Smooth muscle cell of the brain vasculature (primary cell): ENCODE measurements at places on chromosomes 6 and 20.

DNA sequence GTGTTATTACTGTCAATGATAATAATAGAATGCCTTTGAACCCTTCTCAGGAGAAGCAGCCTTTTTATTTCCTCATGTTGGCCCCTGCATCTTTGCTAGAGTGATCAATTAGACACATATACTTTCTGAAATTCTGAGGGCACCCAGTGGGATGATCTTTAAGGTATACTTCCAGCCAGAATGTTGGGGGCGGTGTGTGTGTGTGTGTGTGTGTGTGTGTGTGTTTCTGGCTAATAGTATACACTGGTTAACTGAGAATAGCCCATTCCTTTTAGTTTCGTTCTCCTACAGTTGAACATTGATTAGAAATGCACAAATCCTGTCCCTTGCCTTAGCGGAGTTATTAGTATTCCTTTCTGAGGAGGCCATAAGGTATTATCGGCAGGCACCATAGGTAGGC lies 41.7 kb upstream of the CCDC167 start:
- DNase-seq, result no peak

DNA sequence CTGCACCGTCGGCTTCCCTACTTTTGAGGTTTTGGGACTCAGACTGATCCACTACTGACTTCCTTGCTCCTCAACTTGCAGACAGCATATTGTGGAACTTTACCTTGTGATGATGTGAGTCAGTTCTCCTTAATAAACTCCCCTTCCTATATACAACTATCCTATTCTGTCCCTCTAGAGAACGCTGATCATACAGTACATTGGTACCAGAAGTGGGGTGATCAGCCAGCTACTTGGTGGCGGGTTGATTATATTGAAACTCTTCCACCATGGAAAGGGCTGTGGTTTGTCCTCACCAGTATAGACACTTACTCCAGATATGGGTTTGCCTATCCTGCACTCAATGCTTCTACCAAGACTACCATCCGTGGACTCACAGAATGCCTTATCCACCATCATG lies 7.6 kb upstream of the TAF4 start:
- no peak for DNase-seq

DNA sequence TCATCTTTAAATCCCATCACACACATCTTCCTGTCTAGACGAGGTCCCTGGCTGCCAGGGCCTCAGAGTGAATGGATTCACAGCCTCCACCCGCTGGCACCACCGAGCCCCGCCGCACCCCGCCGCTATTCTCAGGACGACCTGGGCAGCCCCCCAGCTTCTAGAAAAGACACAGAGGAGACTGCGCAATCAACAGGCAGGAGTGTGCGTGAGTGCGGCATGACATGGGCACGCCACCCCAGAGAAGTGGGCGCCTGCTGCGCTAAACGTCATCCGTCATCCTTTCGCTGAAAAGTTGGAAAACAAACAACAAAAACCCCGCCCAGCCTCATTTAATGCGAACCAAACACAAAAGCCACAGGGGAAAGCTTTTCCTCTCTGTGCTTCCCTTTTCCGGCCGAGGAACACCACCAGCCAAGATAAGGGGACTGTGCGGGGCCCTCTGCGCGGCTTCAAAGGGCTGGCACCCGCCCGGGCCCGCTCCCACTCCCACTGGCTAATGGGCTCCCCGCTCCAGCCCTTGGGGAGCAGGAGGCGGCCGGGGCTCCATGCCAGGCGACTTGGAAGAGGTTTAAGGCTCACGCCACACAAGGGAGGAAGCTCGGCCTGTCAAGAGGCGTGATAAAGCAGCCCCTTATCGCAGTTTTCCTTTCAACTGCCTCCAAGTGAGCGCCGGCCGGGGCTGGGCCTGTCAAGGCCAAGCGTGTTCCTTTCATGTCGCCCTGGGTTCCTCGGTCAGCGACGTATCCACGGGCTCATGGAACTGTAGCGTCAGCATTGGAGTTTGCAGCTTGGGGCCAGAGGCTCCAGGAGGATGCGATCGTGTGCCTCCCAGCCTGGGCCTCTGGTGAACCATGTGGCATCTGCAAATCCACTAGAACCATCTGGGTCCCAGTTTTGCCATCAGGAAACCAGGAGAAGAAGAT lies 50.1 kb downstream of the NFATC2 start:
- DNase-seq, result no peak

DNA sequence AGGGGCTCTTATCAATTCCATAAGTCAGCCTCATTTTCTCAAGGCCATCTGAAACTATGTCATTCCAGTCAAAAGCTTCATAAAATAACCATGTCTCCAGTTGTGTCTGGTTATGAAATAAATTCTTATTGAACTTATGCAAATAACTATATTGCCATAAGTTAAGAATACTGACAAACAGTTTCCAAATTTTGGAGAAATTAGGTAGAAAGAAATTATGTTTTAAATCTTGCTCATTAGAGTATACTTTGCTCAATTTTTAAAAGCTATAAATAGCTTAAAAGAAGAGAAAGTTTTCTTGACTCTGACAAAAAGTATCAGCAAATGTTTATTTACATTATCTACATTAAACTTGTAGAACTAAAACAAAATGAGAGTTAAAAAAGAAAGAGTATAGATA lies 63.0 kb upstream of the MRAP2 start:
- no peak for DNase-seq

GRCh38 chr20:24389686-24390085 lies 79.7 kb upstream of the SYNDIG1 start:
- DNase-seq, result no peak

DNA sequence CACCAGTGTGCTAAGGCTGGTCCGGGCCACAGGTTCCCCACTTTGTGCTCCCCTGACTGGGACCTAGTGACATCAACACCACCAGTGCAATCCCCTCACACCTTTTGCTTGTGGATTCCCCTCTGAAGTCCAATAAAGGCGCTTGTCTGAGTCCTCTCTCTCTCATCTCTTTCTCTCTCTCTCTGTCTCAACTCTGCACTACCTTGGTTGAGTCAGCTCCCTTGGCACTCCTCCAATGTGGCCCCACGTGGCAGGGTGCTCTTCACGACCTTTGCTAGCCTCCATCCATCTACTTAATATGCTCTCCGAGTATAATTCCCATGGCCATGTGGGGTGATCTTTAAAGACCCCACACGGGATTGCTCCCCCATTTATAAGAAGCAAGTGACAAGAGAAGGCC lies 385.0 kb downstream of the CD83 start:
- no peak for DNase-seq

DNA sequence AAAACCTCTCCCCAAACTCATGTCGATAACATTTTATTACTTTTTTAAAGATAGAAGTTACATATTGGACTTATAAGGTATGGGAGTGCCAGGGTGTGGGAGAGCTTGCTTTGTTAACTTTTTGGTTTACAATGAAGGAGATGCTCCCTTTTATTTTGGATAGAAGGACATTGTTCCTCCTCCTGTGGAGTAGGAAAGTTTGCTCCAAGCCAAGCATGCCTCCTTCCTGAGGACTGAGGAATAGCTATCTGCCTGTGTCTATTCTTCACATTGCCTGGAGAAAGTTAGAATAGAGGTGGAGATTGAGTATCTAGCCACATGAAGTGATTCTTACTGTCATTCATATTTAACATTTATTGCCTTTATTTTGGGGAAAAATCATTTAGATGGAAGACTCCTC lies 71.9 kb downstream of the EYA4 start:
- no peak for DNase-seq

DNA sequence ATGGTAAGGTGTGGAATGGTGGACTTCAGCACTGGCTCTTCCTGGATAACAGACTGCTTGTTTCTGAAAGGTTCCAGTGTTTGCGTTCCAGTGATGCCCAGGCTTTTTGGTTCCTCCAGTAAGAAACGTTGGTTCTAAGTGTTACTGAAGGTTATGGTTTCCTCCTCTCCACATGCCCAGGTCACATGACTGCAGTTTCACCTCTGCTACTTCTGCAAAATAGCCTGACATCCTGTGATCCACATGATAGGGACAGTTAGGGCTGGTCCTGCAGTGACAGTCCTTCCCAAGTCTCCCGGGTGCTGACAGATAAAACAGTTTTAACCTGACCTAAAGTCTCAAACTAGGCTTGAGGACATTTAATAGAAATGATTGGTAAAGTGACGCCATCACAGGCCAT lies 132.2 kb upstream of the CST7 start:
- DNase-seq, result no peak

DNA sequence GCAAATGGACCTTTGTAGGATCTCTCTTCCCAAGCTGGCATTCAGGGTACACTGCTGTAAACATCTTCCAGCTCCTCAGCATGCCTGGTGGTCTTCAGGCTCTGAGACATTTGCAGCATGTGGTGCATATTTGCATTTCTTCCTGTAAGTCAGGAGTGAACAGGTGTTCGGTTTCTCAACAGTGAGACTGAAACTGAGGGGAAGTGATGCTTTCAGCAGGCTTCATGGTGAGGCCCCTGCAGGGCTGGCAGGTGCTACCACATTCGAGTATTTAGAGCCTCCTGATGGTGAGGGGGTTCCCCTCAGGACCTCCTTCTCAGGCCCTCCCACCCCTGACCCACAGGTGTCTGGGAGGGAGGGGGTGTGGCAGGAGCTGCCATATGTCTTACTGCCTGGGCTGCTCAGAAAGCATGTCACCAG lies 15.1 kb downstream of the MYBL2 start:
- DNase-seq, result no peak

- no peak for DNase-seq
Measured at GRCh38 chr6:8087870-8088754, 14.2 kb downstream of the EEF1E1 start.

DNA sequence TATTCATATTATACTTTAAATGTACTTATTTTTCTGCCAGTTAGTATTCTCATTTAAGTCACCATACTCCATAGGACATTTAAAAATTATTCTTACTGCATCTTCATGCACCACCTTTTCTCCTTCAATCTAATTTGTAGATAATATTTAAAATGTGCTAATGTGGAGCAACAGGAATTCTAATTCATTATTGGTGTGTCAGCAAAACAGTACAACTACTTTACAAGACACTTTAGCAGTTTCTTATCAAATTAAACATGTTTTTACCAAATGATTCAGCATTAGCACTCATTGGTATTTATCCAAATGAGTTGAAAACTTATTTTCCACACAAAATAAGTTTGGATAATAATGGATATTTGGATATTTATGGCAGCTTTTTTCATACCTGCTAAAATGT lies 1041.8 kb upstream of the ADGRB3 start:
- DNase-seq, result no peak

GRCh38 chr6:150759483-150759882 lies 106.0 kb upstream of the MTHFD1L start:
- DNase-seq, result no peak

DNA sequence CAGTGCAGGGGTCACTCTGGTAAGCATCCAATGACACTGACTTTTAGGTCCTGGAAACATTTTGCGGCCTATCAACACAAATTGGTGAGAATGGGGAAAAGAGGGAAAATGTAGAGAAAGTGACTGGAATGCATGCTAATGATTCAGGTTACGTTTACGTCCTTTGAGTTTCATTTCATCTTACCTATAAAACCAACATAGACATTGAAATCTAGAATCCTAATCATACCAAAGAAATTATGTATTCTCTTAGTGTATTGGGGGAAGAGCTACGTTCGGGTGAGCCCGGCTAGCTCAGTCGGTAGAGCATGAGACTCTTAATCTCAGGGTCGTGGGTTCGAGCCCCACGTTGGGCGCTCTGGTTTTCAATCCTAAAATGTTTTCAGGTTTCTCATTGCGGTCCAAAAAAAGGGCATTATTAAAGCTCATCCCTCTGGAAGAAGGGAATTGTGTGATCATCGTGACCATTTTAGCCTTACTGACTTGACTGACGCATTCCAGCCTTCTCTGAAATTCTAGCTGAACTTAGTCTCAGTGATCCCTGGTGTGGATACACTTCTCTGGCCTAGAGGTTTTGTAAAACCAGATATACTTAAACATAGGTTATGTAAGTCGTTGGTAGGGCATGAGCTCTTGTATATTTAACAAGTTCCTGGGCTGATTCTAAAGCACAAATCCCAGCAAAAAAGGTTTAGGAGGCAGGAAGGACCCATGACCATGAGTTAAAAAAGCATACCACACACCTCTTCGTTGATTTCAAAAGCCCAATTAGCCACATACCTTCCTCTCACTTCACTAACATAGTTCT lies 18.3 kb downstream of the HMGN4 start:
- no peak for DNase-seq

- DNase-seq, result no peak
Measured at GRCh38 chr6:85157311-85157710, 292.6 kb upstream of the NT5E start.

- DNase-seq, result peak; percentile 29
Measured at GRCh38 chr6:126657561-126658175, 317.8 kb downstream of the CENPW start.

DNA sequence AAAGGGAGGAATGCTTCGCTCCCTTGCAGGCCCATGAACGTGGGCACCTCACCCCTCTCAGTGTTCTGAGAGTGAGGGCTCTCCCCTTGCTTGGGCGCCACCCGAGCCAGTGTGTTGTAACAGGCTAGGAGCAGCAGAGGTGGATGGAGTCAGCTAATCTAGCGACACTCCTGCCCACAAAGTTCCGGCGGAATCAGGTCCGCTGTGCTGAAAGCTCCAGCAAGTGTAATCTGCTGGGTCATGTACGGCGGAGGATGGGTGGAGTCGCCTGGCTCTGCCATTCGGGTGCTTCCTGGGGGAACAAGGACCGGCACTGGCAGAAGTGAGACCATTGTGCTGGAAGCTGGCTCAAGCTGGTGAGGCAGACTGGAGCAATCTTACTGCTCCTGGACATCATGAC lies 1310.1 kb downstream of the EPHA7 start:
- no peak for DNase-seq

DNA sequence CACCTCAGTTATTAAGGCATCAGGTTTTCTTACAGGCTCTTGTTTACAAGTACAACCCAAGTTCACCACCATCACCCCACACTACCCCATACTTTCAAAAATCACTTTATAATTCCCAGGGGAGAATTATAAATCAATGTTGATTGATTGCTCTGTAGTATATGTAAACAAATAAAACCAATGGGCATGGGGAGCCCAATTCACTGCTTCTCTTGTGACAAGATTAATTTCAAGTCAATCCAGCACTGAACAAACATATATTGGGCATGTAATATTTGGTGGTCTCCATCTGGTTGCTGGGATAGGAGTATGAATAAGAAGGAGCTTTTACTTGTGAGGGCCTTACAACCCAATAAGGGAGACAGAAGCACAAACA lies 95.8 kb downstream of the CLVS2 start:
- no peak for DNase-seq

- no peak for DNase-seq
Measured at GRCh38 chr6:166073082-166073481, 94.6 kb downstream of the TBXT start.

DNA sequence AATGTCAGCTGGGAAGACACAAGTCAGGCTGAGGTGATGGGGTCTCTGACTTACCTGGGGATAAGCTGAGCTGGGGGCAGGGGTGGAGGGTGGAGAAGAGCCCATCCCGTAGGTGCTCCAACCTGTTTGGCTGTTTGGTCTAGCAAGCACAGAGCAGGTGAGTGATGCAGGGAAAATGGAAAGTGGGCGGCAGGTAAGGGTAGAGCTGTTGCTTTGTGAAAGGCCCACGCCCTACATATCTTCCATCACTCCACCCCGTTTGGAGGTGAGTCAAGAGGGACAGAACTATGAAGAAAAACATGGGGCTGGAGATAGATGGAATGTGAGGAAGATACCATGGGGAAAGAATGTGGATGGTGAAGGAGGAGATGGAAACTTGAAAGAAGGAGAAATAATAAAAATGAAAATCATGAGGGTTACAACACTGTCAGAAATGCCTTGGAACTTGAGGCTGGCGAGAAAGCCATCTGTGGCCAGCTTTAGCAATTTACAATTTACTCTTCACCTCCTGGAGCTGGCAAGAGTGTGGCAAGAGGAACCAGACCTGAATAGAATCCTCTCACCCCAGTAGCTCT lies 1.3 kb downstream of the LY6G6C start:
- no peak for DNase-seq
